MM.1S (cell line): ENCODE measurements at places on chromosomes 2 and 18.

- no peak for DNase-seq
Observed at GRCh38 chr2:8461341-8461740, 220.5 kb upstream of the ID2 start.

- no peak for DNase-seq
Observed at GRCh38 chr2:150792780-150793300, 305.4 kb upstream of the RND3 start.

DNA sequence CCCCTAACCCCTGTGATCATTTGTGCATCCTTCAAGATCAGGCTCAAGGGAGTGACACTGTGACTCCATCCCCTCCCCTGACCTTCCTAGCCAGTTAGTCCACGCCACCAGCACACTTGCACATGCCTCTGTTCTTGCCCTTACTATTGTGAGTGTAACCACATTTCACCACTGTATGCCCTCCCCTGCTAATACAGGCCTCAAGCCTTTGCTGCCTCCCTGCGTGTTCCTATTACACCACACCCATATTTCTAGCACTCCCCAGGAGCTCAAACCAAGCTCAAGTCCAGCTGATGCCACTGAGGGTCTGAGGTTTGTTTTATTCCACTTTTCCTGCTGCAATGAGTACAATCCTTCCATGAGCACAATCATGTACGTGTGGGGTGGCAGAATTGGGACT, 288.9 kb upstream of the FBXO11 start:
- no peak for DNase-seq

DNA sequence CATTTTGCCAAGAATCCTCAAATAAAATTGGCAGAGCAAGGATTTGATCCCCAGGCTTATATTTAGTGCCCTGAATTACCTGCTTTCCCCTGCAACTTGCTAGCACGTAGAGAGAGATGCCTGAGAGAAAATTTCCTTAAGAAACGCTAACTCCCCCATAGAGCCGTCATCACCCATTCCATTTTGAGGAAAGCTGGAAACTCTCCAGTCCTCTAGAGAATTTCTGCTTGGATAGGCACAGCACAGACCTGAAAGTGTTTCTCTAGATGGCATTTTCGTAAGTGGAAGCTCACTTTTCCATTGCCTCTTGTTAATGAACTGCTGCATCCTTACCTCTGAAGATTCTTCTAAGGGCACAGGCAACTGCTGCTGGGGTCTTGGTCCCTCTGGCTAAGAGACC, 277.8 kb upstream of the SIX2 start:
- DNase-seq, result no peak

GRCh38 chr2:195871326-195871725, 197.3 kb downstream of the DNAH7 start:
- no peak for DNase-seq

DNA sequence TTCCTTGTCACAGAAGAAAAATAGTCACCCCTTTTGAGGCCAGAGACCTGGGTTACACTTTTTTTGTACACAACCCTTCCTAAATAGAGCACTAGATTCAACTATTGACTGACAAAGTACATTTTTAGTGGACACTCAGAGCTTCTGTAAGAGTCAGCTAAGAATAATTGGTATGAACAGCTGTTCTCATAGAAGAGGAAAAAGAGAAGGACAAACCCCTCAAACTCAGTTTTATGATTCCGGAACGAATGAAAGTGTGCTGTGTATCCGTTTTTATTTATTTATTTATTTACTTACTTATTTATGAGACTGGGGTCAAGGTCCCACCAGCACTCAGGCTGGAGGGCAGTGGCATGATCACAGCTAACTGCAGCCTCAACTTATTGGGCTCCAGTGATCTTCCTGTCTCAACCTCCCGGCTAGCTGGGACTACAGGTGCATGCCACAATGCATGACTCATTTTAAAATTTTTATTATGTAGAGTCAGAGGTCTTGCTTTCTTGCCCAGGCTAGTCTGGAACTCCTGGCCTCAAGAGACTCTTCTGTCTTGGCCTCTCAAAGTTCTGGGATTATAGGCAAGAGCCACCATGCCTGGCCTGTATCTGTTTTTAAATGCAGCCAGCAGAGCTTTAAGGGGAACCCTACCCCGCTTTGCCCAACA, 36.0 kb upstream of the FZD5 start:
- DNase-seq, result no peak

GRCh38 chr2:20551260-20551944, 99.5 kb downstream of the HS1BP3 start:
- no peak for DNase-seq

DNA sequence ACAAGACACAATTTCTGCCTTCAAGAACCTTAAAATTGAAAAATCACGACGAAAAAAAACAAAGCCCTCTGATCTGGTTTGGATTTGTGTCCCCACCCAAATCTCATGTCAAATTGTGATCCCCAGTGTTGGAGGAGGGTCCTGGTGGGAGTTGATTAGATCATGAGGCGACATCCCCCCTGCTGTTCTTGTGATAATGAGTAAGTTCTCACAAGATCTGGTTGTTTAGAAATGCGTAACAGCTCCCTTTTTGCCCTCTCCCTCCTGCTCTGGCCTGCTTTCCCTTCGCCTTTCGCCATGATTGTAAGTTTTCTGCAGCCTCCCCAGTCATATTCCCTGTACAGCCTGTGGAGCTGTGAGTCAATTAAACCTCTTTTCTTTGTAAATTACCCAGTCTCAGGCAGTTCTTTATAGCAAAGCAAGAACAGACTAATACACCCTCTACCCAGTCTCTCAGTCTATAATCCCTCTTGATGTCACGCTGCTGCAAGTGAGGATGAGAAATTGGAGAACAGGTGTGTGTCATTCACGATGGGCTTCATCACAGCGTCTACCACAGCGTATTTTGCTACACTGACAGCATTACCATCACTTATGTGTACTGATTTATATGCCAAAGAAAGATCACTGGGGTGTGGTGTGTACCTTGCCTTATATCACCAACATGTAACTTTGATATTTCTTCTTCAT, 330.7 kb downstream of the MTX2 start:
- no peak for DNase-seq

- DNase-seq, result no peak
Observed at GRCh38 chr2:195903956-195904355, 164.7 kb downstream of the DNAH7 start.

DNA sequence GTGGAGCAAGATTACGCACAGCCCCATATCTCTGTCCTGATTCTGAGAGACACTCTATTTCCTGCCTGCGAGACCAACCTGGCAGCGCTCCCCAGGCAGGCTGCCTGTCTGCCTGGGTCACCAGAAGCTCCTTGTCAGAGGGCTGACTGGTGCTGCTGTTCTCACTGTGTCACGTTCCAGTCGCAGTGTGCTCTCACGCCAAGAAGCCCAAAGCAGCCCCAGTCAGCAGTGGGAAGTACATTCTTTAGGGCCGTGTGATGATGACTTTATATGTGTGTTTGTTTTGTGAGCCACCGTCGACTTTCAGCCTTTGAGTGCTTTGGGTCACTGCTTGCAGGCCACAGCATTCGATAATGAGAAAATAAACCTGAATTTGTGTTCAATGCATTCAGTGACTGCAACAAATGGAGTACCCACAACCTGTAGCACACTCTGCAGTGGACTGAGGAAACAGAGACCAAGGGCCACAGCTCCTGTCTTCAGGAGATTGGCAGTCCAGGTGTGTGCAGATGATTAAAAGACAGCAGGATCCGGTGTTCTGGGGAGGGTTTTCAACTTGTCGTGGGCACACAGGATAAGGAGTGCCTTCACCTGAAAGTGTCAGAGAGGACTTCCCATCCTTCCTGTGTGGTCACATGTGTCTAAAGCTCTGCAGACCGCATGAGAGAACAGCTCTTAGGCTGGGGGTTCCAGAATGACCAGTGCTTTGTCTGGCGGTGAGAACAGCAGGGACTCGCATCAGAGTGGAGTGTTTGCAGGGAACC, 4.8 kb downstream of the TNFRSF11A start:
- DNase-seq, result peak; percentile 79

DNA sequence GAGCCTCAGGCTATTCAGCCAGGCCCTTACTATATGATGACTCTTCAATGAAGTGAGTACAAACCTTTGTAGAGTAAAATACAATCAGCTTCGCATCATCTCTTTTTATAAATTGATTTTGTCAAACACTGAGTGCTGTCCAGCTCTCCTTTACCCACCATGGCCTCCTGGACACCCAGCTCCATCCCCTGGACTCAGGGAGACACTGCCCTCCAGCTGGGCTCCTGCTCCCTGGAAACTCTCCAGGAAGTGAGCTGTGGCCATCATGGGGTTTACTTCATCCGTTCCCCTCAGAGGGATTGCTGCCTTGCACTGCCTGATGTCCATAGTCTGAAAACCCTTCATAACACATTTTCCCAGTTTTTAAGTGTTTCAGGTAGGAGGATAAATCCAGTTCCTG, 82.5 kb upstream of the XIRP2 start:
- DNase-seq, result no peak

GRCh38 chr2:178550352-178550751, 70.1 kb downstream of the PLEKHA3 start:
- peak; percentile 41 for DNase-seq

DNA sequence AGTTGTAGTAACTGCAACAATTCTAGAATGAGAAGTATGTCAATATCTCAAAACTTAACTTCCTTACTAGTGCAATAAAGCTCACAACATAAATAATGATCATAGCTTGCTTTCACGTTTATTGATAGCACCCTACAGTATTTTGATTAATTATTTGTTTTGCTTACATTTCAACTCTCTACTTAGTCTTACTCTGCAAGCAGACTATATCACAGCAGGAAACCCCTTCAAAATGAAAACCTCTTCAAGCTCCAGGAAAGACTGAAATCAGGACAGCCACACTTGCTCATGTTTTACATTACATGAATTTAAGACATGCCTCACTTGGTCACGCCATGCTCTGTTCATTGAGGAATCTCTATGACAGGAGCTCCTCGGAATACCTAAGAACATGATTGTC, 3.3 kb downstream of the OLA1 start:
- DNase-seq, result no peak

DNA sequence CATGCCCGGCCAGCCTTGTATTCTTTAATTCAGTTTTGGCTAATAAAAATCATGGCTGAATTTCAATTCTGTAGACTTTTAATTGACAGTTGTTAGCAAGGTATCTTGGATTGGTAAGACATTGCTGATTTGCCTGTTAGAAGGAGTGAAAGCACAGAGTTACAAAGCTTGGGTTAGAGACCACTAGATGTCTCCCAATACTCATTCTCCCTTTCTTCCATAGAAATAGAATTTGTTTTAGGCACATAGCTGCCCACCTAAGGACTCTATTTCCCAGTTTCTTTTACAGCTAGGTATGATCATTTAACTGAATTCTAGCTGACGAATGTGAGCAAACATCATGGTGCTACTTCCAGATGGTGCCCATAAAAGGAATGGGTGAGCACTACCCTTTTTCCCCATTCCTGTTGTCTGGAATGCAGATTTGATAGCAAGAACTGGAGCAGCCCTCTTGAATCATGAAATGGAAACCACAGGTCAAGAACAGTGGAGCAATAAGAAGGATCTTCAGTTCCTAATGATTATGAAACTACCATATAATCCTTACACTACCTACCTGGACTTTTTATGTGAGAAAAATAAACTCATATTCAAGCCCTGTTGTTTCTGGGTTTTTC, 17.5 kb downstream of the PECR start:
- DNase-seq, result no peak

DNA sequence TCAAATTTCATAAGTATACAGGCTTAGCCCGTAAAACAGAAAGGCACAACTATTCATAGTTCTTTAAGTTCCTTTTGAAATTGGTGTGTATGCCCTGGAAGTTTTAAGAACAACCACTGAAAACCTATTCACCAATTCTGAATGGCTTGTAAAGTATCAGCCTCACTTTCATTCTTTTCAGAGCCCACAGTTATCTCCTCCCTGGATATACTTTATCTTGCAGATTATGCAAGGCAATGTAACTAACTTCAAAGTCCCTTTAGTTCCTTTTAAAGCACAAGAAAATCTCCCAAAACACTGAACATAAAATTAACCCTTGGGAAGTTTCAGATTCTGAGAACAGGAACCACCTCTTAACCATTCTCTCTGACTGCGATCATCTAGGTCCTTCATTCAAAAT, 1.1 kb downstream of the STRN start:
- no peak for DNase-seq

- no peak for DNase-seq
Observed at GRCh38 chr2:44744961-44745892, 196.3 kb upstream of the SIX3 start.

DNA sequence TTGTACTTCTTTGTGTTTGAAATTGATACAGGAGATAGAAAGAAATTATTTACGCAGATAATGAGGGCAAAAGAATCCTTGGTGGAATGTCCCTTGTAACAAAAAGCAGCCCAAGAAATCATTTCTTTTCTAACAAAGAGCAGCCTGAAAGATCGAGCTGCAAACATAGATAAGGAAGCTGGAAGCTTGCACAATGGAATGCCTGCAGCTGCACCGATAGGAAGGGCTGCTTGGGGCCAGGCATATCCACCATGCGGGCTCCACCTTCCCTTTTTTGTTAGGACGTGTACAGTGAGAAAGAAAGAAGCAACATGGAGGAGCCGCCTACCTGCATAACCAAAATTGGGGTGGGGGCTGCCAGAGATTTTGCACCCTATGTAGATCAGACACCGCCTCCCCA, 568.7 kb downstream of the METTL4 start:
- DNase-seq, result no peak

- no peak for DNase-seq
Observed at GRCh38 chr2:237564526-237565131, 1.7 kb upstream of the PRLH start.

- no peak for DNase-seq
Observed at GRCh38 chr2:187157046-187157445, 291.0 kb downstream of the CALCRL start.

DNA sequence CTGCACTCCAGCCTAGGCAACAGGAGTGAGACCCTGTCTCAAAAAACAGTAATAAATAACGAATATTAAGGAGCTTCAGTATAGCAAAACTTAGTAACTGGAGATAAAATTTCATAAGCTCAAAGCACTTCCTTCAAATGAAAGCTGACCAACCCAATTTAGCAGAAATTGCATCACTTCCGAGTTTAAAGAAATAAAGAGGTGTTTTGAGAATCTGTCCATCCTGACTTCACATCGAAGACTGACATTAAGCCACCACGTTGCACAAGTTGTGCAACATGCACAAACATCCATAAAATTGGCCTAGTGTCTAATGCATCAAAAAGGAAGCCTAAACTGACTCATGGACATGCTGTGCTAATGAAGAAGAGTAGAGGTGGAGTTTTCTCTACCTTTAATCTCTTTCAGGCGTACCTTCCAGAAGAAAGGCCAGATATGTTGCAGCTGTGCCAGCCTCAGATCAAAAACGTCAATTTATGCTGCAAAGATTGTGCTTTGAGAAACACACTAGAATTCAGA, 7.7 kb upstream of the DSG3 start:
- DNase-seq, result no peak

DNA sequence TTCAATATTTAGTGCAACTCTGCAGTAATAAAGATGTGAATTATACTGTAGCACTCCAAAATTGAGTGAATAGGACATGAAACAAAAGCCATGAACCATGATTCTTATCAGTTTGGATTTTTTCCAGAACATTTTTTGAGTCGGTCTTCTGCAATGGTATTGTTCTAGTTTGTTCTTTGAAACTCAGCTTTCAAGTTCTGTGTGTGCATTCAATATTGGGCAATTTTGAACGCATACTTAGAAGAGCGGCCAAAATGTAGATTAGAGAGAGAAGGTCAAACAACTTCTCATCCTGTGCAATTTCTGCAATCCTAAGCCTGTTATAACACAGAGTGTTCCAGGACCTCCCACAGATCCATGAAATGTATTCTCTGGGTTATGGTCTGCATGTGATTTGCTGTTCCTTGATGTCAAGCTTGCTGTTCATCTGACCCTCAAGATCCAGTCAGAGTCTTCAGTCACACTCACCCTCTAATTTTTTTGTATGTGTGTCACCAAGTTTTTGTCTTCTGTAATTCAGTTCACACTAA, 48.3 kb downstream of the TSPYL6 start:
- no peak for DNase-seq
